Activated CD4-positive, alpha-beta memory T cell treated with anti-CD3 and anti-CD28 coated beads, Interleukin-2, amount 10 ng/mL, durations not matched to agents 7 days and 5 days (primary cell): ENCODE measurements at places on chromosomes 6 and 20. TPM values are rescaled to one million over a fixed set of nuclear protein-coding genes. Genes with fewer than 3 reads are reported as not detected.
A peak's percentile ranks its signal among the peaks of the same experiment; 100 is the strongest.

DNA sequence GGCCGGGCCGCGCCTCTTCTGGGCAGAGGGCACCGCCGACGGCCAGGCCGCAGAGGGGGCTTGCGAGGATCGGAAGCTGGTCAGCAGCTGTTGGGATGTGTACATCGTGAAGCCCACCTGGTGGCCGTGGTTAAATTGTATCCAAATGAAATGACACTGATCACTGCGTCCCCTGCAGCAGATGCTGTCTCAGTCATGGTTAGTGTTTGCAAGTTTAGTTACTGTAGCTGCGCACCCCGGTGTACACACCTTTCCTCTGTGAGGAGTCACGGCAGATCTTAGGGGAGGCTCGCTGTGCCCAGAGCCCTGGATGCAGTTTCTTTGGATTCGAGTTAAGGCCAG is 653 bp downstream of the NAA20 start:
- peaks cover 24% of the 10 kb centered on the region for H3K36me3 ChIP-seq
- H3K4me1 ChIP-seq = peaks cover 59% of the 10 kb centered on the region
- peak overlapping the region; percentile 68 for H3K27ac ChIP-seq
- peak overlapping the region; percentile 87 for H3K4me3 ChIP-seq

GRCh38 chr6:446418-447366 is 55.1 kb downstream of the IRF4 start:
- peak overlapping the region; percentile 87 for H3K27ac ChIP-seq
- peak; percentile 92 for DNase-seq
- peaks cover 55% of the 10 kb centered on the region for H3K4me1 ChIP-seq
- H3K27me3 ChIP-seq = peaks cover 12% of the 10 kb centered on the region

DNA sequence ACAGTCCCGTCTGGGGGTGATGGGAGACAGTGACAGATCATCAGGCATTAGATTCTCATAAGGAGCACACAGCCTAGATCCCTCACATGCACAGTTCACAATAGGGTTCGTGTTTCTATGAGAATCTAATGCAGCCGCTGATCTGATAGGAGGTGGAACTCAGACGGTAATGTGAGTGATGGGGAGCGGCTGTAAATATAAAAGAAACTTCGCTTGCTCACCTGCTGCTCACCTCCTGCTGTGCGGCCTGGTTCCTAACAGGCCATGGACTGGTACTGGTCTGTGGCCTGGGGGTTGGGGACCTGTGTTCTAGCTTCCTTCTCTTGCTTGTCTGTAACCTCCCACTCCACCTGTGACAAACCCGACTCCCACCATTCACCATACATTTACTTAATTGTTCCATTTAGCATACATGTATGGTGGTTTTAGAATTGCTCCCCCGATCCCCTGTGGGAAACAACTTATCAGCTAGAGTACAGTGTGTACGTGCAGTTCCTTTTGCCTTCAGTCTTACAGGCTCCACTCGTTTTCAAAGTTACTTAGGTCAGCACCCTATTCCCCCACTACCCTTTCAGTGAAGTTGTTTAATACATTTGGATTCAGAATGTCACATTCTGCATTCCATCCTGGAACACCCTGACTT is 4.0 kb downstream of the MANBAL start:
- no peak for DNase-seq
- no peak overlapping the region for H3K27ac ChIP-seq
- no peaks in the 10 kb centered on the region for H3K27me3 ChIP-seq

- H3K27ac ChIP-seq = no peak overlapping the region
- no peaks in the 10 kb centered on the region for H3K36me3 ChIP-seq
- H3K27me3 ChIP-seq = peaks cover 8% of the 10 kb centered on the region
- no peak overlapping the region for H3K4me3 ChIP-seq
- H3K4me1 ChIP-seq = peaks cover 5% of the 10 kb centered on the region
These were observed 86.3 kb downstream of the DACT2 start for GRCh38 chr6:168232989-168233874.

GRCh38 chr6:27275025-27275956 is 27.8 kb downstream of the PRSS16 start:
- no peak overlapping the region for H3K4me3 ChIP-seq
- no peak overlapping the region for H3K27ac ChIP-seq
- H3K36me3 ChIP-seq = no peaks in the 10 kb centered on the region
- peaks cover 8% of the 10 kb centered on the region for H3K4me1 ChIP-seq
- H3K27me3 ChIP-seq = peaks cover 58% of the 10 kb centered on the region

DNA sequence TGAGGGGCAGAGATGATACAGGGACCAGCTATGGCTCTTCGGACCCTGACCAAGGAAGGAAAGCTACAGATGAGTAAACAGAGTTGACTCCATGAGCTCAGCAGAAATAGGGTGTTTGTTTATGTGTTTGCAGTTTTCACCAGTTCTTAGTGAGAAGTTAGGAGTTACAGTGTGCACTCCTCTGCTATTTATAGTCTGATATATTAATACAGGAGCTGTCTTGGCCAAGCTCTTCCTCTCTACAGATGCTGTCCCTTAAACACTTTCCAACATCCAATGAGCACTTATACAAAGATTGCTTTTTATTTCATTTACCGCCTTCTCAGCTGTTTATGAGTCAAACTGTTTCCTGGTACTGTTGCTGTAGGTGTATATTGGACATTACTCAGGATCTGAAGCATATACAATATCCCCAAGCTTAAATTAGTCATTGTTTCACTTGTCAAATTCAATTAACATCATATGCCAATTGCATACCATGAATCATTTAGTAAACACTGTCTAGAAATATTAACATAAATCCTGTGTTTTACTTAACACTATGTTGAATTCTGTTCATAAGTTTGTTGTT is 618.0 kb downstream of the PRKN start:
- H3K27me3 ChIP-seq = no peaks in the 10 kb centered on the region
- H3K36me3 ChIP-seq = no peaks in the 10 kb centered on the region
- DNase-seq = no peak
- H3K27ac ChIP-seq = no peak overlapping the region
- no peak overlapping the region for H3K4me3 ChIP-seq

GRCh38 chr6:132400883-132401617 is at the start of gene MOXD1:
TSS of gene MOXD1 (minus strand) at chr6:132401475. CDS start at chr6:132401426, 49 bp downstream.
- H3K4me1 ChIP-seq = peaks cover 8% of the 10 kb centered on the region
- H3K27ac ChIP-seq = no peak within 1 kb of the TSS
- H3K36me3 ChIP-seq = peaks cover 3% of the 10 kb centered on the region
- DNase-seq = no peak
- peaks cover 71% of the 10 kb centered on the region for H3K27me3 ChIP-seq
- H3K4me3 ChIP-seq = no peak within 1 kb of the TSS

- H3K36me3 ChIP-seq = no peaks in the 10 kb centered on the region
- DNase-seq = no peak
- peaks cover 8% of the 10 kb centered on the region for H3K27me3 ChIP-seq
- H3K27ac ChIP-seq = no peak overlapping the region
These were observed 74.6 kb upstream of the RNF24 start for GRCh38 chr20:4089756-4090487.

GRCh38 chr6:158324136-158324535 is 11.9 kb downstream of the TULP4 start:
- no peak overlapping the region for H3K4me3 ChIP-seq
- peaks cover 37% of the 10 kb centered on the region for H3K4me1 ChIP-seq
- no peak for DNase-seq
- H3K27me3 ChIP-seq = no peaks in the 10 kb centered on the region

GRCh38 chr20:21570285-21570992 is 56.6 kb upstream of the NKX2-2 start:
- H3K36me3 ChIP-seq = no peaks in the 10 kb centered on the region
- H3K4me1 ChIP-seq = peaks cover 14% of the 10 kb centered on the region
- H3K27ac ChIP-seq = no peak overlapping the region
- peaks cover 29% of the 10 kb centered on the region for H3K27me3 ChIP-seq
- no peak for DNase-seq

GRCh38 chr6:43339168-43339567 is 30.3 kb downstream of the ZNF318 start:
- H3K4me3 ChIP-seq = no peak overlapping the region
- peaks cover 46% of the 10 kb centered on the region for H3K36me3 ChIP-seq
- H3K4me1 ChIP-seq = peaks cover 3% of the 10 kb centered on the region

- no peak overlapping the region for H3K4me3 ChIP-seq
- no peaks in the 10 kb centered on the region for H3K4me1 ChIP-seq
- no peaks in the 10 kb centered on the region for H3K36me3 ChIP-seq
- H3K27me3 ChIP-seq = no peaks in the 10 kb centered on the region
These were observed 449.8 kb downstream of the ADGRB3 start for GRCh38 chr6:69084746-69085335.

- no peak for DNase-seq
- H3K27ac ChIP-seq = no peak overlapping the region
- no peaks in the 10 kb centered on the region for H3K4me1 ChIP-seq
These were observed 28.7 kb upstream of the PMEPA1 start for GRCh38 chr20:57738484-57738883.

GRCh38 chr20:57166568-57167291 is 99.7 kb downstream of the BMP7 start:
- no peak overlapping the region for H3K4me3 ChIP-seq
- H3K36me3 ChIP-seq = no peaks in the 10 kb centered on the region
- no peak for DNase-seq
- no peak overlapping the region for H3K27ac ChIP-seq
- no peaks in the 10 kb centered on the region for H3K27me3 ChIP-seq

DNA sequence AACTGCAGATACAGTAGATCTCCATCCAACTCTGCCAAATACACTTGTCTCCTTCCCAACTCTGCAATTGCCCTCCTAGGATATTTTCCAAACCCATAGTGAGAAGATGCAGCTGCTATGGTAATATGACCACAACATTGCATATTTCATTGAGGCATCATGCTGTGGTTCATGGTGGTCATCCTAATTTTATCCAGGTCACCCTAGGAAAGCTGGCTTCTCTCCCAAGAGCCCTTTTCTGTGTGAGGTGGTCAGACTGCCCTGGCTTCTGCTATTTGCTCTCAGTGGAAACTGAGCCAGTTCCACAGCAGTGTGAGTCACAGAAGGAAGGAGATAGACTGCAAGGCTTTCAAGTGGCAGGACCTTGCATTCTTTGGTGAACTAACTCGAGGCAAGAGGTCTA is 5.5 kb downstream of the OGFRL1 start:
- no peak overlapping the region for H3K4me3 ChIP-seq
- H3K4me1 ChIP-seq = peaks cover 25% of the 10 kb centered on the region
- no peak overlapping the region for H3K27ac ChIP-seq
- no peaks in the 10 kb centered on the region for H3K27me3 ChIP-seq
- H3K36me3 ChIP-seq = peaks cover 41% of the 10 kb centered on the region

DNA sequence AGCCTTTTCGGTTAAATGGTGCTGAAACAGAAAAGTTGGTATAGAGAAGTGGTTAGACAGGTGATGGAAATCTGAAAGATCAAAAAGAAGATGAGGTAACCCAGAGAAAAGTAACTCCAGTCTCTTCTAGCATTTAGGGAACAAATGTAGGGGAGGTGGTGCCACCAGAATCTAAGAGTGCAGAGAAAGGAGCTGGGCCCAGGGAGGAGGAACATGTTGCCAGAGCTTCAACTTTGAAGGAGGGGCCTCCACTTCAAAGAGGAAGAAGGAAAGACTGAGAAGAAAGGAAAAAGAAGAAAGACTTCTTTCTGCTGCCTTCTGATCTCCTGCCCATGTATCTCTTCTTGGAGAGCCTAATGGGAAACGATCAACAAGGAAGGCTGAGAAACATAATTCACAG is 23.5 kb upstream of the ATRN start:
- no peaks in the 10 kb centered on the region for H3K4me1 ChIP-seq
- H3K4me3 ChIP-seq = no peak overlapping the region
- DNase-seq = no peak
- H3K27me3 ChIP-seq = peaks cover 29% of the 10 kb centered on the region
- no peak overlapping the region for H3K27ac ChIP-seq
- no peaks in the 10 kb centered on the region for H3K36me3 ChIP-seq

DNA sequence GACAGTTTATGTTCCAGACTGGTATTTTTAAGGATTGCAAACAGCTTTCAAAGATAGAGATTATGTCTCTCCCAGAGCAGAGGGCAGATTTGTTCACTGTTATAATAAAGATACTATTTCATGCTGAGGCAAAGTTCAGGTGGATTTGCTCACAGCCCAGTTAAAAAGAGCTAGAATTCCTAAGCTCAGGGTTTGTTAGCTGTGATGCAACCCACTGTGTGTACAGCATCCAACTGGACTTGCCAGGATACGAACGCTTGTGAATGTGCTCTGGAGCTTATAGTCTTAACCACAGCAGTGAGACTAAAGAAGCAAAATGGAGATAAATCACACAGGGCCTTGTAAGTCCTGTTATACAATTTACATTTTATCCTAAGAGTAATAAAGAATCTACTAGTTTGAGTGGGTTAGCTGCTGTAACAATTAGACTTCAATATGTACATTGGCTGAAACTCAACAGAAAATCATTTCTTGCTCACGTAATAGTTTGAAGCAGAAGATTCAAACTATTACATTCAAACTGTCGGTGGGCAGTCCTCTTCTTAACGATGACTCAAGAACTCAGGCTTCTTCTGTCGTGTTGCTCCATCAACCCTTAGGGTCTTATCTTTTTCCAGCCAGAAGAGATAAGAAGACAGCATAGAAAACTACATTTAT is 204.0 kb upstream of the PLN start:
- no peak overlapping the region for H3K27ac ChIP-seq
- DNase-seq = no peak
- H3K27me3 ChIP-seq = peaks cover 4% of the 10 kb centered on the region
- no peak overlapping the region for H3K4me3 ChIP-seq

DNA sequence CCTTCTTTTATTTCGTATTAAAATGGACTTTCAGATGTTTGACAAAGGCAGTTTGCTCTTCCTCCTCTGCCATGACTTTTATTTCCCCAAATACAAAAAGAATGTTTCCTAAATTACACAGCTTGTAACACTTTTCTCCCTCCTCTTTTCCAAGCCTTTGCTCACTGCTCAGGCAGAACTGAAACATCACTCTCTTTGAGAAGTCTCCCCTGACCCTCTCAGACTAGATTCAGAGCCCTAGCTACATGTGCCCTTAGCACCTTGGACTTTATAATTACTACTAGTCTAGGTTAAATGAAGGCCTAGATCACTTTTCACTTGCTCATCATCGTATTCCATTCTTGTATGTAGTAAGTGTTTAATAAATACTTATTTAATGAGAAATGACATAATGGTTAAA is 8.5 kb upstream of the KIF6 start:
- H3K27me3 ChIP-seq = peaks cover 5% of the 10 kb centered on the region
- H3K4me3 ChIP-seq = no peak overlapping the region

GRCh38 chr6:45584127-45584526 is 206.4 kb upstream of the SUPT3H start:
- H3K4me1 ChIP-seq = peaks cover 54% of the 10 kb centered on the region
- DNase-seq = peak; percentile 40
- no peaks in the 10 kb centered on the region for H3K27me3 ChIP-seq
- H3K27ac ChIP-seq = peak overlapping the region; percentile 91
- peaks cover 36% of the 10 kb centered on the region for H3K36me3 ChIP-seq
- H3K4me3 ChIP-seq = no peak overlapping the region

GRCh38 chr6:14165091-14165490 is 47.5 kb downstream of the CD83 start:
- H3K4me1 ChIP-seq = no peaks in the 10 kb centered on the region
- peaks cover 6% of the 10 kb centered on the region for H3K27me3 ChIP-seq
- H3K36me3 ChIP-seq = peaks cover 9% of the 10 kb centered on the region
- no peak overlapping the region for H3K4me3 ChIP-seq

GRCh38 chr20:63553251-63553932 is 567 bp upstream of the FNDC11 start:
- H3K27ac ChIP-seq = peak overlapping the region; percentile 77
- peak overlapping the region; percentile 41 for H3K4me3 ChIP-seq
- peaks cover 23% of the 10 kb centered on the region for H3K27me3 ChIP-seq
- peaks cover 15% of the 10 kb centered on the region for H3K4me1 ChIP-seq

Gene HDGFL1
- total RNA-seq = not detected

Gene YIPF3
- total RNA-seq = 77.4 TPM

Gene GRM4
- not detected for total RNA-seq

Gene APOM
- total RNA-seq = 3.6 TPM

Gene CLPSL1
- total RNA-seq = not detected

Gene SLC22A16
- not detected for total RNA-seq

Gene DUSP15
- not detected for total RNA-seq

Gene SLC26A8
- total RNA-seq = not detected

Gene LKAAEAR1
- total RNA-seq = not detected

Gene BEND3
- 2.5 TPM for total RNA-seq

Gene CST2
- total RNA-seq = not detected
